Brain pericyte (primary cell): ENCODE measurements at places on chromosomes 3 and 15.

DNA sequence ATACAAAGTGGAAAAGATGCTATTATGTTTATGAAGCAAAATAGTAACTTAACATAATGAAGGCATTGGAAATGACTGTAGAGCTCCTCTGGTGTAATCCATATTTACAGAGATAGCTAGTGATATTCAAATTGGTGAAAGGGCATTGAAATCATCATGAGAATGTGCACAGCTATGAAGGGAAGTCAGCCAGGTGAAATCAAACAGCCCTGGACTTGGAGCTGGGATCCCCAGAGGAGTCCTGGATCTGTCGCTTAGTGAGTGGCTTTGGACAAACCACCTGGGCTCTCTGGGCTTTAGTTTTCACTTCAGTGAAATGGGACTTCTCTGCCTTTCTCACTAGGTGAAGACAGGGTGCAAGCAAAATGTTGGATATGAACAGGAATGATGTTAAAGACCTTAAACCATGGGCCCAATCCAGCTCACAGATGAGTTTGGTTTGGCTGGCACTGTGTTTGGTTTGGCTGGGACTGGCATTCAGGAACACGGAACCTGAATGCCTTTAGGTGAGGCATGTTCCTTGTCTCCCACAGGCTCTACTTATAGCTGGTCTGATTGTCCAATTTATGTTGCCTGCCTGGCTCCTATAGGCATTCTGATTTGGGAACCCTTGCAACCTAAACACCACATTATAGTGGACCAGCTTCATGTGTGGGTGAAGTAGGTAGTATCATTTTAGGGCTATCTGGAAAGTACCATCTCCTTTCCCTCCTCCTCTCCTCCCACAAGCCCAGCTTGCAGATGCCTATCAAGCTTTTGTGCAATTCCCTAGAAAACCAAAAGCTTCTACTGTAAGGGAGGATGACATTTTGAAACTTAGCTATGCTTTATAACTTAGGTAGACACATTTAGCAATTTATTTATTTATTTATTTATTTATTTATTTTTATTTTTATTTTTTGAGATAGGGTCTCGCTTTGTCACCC is 110.6 kb upstream of the TNFAIP8L3 start:
- no peak for DNase-seq

- DNase-seq = no peak
Measured at GRCh38 chr3:168047936-168048335, 47.8 kb downstream of the GOLIM4 start.

- DNase-seq = no peak
Measured at GRCh38 chr3:80234706-80235105, 466.9 kb upstream of the ROBO1 start.

DNA sequence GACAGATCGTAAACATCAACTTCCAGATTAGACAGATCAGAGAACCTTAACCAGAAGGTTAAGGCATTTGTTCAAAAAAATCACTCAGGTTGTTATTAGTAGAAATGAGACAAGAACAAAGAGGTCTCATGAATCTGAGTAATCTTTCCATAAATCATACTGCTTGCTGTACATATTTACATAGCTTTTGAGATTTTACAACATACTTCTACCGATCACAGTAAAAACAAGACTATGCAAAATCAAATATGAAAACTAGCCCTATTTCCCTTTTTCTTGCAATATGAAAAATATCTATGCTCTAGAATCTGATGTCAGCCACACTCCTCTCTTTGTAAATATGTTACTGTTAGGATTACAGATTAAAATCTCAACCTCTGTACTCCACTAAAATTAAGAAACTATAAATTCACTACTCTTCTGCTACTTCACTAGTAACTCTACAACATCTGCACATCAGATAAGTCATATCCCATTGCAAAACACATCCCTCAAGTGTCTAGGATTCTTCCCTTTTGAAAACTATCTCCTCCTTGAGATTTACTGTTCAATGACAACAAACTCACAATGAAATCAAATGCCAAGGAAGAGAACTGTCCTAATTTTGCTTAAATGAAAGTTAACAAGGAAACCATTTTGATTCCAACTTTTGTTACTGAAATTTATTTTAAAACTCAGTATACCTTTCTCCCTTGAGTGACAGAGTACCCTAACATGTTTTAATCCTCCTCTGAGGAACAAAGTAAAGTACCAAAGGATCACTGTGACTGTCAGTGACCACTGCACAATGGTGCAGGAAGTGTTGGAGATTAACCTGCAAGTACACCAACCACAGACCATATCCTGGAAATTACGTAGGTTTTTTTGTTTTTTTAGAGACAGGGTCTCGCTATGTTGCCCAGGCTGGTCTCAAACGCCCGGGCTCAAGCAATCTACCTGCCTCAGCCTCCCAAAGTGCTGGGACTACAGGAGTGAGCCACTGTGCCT is 12.8 kb downstream of the DCUN1D1 start:
- no peak for DNase-seq

- DNase-seq = no peak
Measured at GRCh38 chr3:141081141-141081795, 30.1 kb downstream of the SPSB4 start.

- no peak for DNase-seq
Measured at GRCh38 chr15:77702211-77702957, 69.7 kb upstream of the LINGO1 start.

GRCh38 chr3:31193871-31194270 is 299.4 kb upstream of the GADL1 start:
- no peak for DNase-seq

GRCh38 chr15:51244423-51244869 is 94.0 kb downstream of the CYP19A1 start:
- no peak for DNase-seq

DNA sequence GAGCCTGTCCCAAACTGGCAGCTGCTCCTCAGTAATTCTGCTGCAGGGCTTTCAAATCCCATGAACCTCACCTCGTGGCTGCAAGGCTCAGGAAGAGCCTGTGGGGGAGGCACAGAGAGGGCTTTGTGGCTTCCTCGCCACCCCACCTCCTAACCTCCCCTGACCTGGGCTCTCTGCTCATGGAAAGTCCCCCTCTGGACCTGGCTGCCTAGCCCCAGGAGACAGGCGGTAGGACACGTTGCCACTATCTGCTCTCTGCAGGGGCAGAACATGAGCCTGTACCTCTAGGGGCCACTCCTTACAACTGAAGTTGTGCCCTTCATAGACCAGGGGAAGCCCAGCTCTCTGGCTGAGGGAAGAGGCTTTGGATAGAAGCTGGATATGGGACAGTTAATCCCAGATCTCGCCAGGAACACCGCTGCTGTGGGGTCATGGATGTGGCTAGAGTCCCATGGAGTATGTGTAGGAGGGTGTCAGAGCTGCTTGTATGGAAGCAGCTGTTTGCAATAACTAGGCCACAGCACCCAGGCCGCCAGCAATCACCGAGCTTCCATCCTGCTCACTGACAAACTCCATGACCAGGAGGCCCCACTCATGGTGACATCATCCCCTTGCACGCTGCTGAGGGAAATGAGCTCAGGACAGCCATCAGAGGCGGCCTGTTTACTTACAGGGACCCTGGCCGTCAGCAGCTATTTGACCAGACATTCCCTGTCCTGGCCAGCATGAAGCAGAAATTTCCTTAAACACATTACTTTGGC is 34.0 kb upstream of the CILP start:
- no peak for DNase-seq

GRCh38 chr3:38349684-38350359 is 3.2 kb downstream of the XYLB start:
- no peak for DNase-seq

GRCh38 chr3:87161851-87162250 is 65.3 kb upstream of the CHMP2B start:
- DNase-seq = no peak

GRCh38 chr3:123853686-123854372 is 30.3 kb downstream of the MYLK start:
- DNase-seq = no peak

DNA sequence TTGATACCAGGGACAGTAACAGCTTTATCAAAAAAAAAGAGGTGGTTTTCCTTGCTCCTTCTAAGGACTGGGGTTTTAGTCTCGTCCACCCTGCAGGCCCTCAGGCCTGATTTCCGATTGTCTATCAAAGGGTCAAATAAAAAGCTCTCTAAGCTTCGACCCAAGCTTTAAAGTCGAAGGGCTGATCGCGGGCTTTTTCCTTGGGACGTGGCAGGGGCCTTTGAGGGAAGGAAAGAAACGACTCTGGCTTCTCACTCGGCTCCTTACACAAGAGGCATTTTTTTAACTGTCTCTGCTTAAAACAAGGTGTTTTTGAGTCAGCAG is 354 bp upstream of the KLHL24 start:
- no peak for DNase-seq

GRCh38 chr3:27721717-27722564 is at the start of gene EOMES:
Gene EOMES, minus strand, starts transcription at chr3:27722323. Its CDS starts 29 bp downstream, at chr3:27722294.
- DNase-seq = no peak

DNA sequence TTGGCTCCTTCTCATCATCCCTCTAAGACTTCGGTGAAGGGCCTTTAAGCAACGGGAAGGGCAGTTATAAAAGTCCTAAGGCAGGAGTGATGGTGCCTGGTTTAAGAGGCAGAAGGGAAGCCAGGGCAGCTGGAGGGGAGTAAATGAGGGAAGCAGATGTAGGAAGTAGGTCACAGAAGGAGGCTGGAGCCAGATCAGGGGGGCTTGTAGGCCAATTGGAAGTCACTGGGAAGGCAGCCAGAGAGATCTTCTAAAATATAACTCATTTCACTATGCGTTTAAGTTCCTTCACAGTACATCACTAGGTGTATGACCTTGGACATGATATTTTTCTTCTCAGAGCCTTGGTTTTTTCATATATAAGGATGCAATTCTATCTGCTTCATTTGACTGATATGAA is 94.7 kb downstream of the MYH15 start:
- DNase-seq = no peak

GRCh38 chr3:193960487-193961274 is 175.3 kb upstream of the HES1 start:
- DNase-seq = no peak

DNA sequence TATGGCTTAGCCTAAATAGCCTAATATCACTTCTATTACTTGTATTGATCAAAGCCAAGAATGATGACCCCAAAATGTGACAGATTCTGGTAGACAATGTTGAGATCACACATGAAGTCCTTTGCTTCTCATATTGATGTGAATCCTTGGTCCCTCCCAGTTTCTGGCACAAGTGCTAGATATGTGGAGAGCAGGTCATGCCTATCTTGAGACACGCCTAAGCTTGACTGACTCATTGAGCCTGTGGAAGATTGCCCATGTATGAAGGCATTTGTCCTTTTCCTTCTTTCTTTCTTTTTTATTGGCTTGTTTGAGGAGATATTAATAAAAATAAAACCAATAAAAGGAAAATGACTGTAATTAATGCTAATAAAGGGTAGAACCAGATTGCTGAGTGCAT is 54.0 kb upstream of the TMEM108 start:
- no peak for DNase-seq
